ENCODE measurements at places on chromosomes 5 and 9.
A peak's percentile ranks its signal among the peaks of the same experiment; 100 is the strongest.

DNA sequence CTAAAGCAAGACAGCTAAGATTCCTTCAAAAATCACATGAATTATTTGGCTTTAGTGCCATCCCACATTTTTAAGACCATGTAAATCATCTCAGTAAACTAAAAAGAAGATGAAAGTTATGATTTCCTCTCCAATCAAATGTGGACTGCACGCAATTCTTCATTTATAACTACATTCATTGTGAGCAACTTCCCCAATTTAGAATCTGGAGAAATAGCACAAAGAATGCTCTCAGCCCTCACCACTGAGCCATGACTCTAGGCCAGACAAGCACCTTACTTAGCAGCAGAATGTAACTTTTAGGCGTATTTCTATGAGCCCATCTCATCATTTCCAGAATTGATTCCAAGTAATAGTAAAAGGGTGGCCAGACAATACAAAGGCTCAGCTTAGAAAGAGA, 616.6 kb downstream of the TLE1 start:
- DNase-seq = no peak

DNA sequence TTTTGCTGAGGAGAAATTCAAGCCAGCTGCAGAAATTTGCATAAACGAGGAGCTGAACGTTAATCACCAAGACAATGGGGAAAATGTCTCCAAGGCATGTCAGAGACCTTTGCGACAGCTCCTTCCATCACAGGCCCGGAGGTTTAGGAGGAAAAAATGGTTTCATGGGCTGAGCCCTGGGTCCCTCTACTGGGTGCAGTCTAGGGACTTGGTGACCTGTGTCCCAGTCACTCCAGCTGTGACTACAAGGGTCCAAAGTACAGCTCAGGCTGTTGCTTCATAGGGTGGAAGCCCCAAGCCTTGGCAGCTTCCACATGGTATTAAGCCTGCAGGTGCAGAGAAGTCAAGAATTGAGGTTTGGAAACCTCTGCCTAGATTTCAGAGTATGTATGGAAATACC, 207.5 kb downstream of the DENND1A start:
- DNase-seq = no peak

GRCh38 chr5:60332244-60333004, 367.5 kb downstream of the DEPDC1B start:
- peak; percentile 72 for DNase-seq

DNA sequence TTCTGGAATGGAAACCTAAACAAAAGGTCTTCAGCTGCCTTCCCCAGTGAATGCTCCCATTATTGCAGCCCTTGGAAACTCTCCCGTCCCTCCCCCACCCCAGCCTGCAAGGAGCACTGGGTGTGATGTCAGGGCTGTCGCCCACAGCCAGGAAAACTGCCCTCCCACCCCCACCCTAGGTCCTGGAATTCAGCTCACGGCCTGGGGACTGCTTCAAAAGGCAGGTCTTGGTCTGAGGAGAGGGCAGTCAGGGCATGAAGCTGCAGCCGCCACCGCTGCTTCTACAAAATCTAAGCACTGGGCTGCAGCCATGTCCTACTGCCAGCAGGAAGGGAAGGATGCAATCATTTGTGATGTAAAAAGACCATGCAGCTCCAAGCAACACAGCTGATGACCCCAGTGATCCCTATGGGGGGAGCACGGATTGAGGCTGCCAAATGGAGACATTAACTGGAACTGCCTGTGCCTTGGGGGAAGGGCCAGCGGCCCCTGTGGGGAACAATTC, 11.4 kb downstream of the GRHPR start:
- DNase-seq = no peak

DNA sequence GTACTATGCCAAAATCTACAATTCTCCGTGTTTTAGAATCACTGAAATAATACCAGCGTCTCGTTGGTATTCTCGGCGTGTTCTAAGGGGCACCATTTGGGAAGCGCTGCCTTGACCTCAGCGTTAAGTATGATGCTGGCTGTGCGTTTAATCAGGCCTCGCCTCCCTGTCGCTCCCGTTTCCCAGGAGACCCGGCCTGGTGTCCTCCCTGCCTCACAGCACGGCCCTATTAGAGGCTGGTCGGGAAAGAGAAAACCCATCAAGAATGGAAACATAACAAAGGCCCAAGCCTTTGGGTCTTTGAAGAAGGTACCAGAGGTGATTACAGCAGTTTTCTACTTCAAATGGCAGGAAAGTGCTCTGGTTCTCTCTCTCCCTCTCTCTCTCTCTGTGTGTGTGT, 30.0 kb downstream of the GFPT2 start:
- no peak for DNase-seq

DNA sequence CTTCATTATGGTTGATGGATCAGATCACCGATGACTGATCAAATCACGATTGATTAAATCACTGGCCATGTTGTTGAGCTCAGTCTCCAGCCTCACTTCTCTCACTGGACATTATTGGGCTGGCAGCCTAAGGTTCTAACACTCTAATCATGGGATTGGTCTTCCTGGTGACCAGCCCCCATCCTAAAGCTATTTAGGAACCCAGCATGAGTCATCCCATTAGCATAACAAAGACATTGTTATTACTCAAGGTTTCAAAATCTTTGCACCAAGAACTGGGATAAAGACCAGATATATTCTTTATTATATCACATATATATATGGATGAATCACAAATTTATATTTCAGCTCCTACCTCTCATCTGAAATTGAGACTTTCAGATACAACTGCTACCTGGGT, 272.1 kb upstream of the IL12B start:
- no peak for DNase-seq
